CD8-positive, alpha-beta T cell (primary cell): ENCODE measurements at places on chromosomes 16 and 17.

DNA sequence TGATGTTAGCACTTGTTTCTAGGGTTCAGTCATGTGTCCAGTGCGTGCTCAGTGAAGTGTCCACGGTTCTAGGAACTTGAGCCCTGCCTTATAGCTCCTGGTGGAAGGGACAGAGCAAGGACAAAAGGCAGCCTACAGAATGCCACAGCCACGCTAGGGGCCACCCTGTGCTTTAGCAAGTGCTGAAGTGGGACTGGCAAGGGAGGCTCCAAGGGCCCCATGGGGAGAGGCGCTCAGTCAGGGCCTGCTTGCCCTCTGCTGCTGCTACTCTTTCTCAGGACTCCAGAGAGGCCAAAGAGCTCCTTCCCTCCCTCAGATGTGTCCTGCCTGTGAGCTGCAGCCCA, 6.8 kb downstream of the NT5C start:
- no peak for DNase-seq

DNA sequence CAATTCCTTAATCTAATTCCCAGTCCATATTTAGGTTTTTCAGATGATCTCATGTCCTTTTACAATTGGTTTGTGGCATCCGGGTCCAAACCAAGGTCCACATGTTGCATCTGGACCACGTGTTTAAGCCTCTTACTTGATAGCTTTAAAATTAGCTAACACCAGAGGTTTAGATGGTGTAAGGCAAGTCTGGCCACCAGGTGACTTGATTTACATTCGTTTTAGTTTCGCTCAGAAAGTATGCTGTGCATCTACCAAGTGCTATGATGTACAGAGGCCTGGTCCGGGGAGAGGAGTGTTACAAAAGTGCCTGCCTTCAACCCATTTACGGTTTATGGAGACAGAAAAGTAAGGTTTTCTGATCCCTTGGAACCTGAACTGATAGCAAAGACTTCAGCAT, 878 bp upstream of the DNAJA2 start:
- DNase-seq = peak; percentile 41

DNA sequence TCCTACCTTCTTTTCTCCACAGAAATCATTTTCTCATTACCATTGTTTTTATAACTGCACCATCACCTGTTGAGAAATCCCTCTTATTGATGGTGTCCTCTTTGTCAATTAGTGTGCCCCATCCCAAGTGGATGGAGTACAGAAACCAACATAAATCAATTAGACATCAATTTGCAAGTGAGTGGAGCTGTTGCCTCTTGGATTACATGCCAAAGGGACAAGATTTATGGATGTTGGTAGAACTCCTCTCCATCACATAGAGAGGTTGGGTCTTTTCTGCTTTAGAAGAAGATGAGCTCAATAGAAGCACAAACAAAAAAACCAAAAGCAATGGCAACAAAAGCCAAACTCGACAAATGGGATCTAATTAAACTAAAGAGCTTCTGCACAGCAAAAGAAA, 973.5 kb downstream of the CDH11 start:
- no peak for DNase-seq

- DNase-seq = no peak
These were observed 84.7 kb downstream of the MRC2 start for GRCh38 chr17:62712171-62712581.

DNA sequence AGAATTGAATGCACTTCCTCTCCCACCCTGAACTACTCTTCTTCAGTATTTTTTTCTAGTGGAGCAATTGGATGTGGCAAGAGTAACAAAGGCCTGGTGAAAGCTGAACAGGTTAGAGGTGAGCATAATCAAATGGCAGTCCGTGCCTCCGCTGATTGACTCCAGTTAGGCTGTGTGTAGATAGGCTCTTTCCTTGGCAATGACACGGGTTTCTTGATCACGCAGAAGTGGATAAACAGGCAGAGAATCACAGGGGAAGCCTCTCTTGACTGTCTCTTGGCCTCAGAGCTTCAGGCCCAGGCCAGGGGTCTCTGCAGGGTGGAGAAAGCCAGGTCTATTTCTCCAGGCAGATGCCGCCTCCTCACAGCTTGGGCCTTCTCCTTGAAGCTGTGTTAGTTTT, 4.2 kb downstream of the CD300LB start:
- no peak for DNase-seq

DNA sequence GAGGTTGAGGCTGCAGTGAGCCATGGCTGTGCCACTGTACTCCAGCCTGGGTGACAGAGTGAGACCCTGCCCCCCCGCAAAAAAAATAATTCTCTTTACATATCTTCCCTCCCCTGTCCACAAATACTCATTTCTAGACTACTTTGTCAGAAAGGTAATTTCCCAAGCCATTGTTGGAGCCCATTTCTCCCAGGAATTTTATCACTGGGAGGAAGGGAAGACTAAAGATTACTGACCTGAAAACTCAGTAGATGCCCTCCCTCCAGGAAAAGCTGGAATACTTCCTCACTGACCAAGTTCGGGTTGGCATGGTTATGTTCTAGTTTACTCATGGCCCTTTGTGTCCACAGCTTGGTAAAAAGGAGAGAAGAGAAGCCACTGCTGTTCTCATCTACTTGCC, 4.1 kb downstream of the CALCOCO2 start:
- DNase-seq = no peak

DNA sequence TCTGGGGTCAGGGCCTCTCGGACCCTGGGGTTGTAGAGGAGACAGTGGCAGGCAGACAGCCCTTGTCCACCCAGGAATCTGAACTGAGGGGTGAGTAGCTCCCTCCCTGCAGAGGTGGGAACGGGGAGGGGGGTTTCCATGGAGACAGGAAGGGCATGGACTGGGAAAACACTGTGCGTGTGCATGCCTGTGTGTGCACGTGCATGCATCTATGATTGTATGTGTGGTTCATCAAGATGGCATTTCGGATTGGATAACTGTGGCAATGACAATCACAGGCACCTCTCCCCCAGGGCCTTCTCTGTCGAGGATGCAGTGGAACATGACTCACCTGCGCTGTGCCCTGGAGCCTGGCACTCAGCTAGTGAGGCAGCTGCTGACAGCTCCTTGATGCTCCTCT, 6.1 kb upstream of the CD300C start:
- DNase-seq = no peak

- DNase-seq = no peak
These were observed 97.1 kb downstream of the KCNJ2 start for GRCh38 chr17:70266394-70266793.

GRCh38 chr17:62822080-62822904, 14.2 kb upstream of the MARCHF10 start:
- DNase-seq = no peak

DNA sequence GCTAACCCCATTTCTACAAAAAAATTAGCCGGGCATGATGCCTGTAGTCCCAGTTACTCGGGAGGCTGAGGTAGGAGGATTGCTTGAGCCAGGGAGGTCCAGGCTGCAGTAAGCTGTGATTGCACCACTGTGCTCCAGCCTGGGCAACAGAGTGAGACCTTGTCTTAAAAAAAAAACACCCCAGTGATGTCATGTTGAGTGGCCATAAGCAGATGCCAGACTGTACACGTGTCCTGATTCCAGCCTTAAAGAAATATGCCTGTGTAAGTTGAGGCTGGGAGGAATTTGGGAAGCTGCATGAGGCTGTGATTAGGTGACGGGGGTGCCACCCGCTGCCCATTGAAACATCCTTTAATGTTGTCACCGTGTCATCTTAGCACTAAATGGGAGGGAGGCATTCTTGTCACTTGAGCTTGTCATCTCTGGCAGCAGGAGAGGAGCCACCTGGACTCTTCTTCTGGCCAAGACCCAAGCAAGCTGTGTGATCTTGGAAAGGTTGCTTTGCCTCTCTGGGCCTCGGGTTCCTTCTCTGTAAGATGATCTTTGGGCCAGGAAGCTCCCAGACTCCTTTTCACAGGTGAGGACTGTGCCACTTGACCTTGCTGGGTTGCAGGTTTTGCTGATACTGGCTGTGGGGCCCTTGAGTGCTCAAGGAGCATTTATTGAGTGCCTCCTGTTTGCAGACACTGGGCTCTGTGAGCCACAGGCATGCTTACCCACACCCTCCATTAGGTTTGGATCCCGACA, 98.3 kb upstream of the CIBAR2 start:
- no peak for DNase-seq

DNA sequence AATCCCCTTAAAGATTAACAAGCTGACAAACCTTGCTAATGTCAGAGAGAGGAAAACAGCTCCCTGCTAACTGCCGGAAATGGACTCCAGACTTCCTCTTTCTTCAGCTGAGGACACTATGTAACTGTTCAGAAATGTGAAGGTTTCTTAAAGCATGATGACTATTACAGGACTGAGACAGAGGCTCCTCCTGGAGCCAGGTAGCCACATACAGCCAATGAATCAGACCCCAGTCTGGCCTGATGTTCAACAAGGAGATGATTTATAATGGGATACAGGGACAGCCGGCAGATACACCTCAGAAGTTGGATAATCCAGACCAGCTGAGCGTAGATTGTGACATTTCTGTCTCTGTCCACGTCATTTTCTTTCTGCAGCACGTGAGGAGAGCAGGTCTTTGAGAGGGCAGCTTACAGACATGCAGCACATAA, 216.2 kb downstream of the HS3ST3A1 start:
- no peak for DNase-seq

- DNase-seq = no peak
These were observed 7.5 kb upstream of the CES3 start for GRCh38 chr16:66953462-66954096.

- DNase-seq = no peak
These were observed 50.0 kb downstream of the RMI2 start for GRCh38 chr16:11395008-11395948.

- DNase-seq = no peak
These were observed 21.0 kb downstream of the RAB11FIP4 start for GRCh38 chr17:31412511-31412910.

DNA sequence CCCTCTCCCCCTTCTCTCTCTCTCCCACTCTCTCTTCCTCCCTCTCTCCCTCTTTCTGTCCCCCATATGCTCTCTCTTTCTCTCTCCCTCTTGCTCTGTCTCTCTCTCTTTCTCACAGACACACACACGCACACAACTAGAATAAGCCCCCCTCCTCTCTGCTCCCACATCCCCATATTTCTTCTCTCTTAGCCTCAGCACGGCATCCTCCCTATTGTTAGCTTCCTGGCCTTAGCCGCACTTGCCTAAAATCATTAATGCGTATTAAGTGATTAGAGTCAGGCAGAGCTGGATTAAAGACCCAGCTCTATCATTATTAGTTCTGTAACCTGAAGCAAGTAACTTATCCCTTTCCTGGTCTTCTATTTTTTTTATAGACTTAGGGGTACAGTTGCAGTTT, 319.0 kb upstream of the C16orf82 start:
- DNase-seq = no peak

DNA sequence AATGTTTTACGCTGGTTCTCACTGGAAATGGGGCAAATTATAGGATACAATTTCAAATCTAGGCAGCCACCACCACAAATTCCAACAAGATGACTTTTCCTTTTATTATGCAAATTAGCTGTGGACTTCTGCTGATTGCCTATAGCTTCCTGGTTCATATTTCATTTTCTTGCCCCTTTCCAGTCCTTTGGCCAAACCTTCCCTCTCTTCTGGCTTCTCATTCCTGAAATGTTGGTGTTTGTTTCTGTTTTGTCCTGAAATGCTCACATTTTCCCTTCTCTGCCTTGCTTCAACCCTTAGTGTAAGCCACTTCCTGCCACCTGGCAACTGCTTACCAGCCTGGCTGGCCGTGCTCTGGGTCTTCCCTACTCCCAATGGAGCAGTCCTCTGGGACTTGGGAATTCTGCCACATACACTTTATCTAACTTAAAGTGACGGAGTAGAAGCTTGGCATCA, 14.0 kb downstream of the PRSS54 start:
- DNase-seq = no peak

DNA sequence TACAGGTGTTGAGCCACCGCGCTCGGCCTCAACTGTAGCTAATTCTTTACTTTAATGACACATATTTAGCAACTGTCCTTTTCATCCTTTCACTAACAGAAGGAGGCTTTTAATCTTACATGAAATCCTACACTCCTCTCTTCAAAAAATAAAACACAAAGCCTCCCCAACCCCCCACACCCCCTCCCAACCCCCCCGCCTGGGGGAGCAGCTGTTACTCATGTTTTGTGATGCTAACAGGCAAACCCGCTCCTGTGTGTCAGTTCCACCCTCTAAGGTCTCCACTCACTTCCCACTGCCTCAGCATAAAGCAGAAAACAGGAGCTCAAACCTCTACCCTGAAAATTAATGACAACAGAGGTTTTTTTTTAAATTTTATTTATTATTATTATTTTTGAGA, 55.4 kb upstream of the SLC25A19 start:
- DNase-seq = peak; percentile 66

GRCh38 chr17:44804302-44805089, 25.6 kb downstream of the GJC1 start:
- DNase-seq = no peak

- DNase-seq = no peak
These were observed 132.2 kb downstream of the IRF8 start for GRCh38 chr16:86031141-86031678.
